Pulmonary artery endothelial cell (primary cell): ENCODE measurements at places on chromosomes 5 and 9. TPM values are rescaled to one million over a fixed set of nuclear protein-coding genes. Genes with fewer than 3 reads are reported as not detected.

- no peak for DNase-seq
Measured at GRCh38 chr5:145072889-145073288, 762.3 kb downstream of the PRELID2 start.

- DNase-seq = no peak
Measured at GRCh38 chr5:43837996-43838395, 235.0 kb downstream of the NNT start.

- DNase-seq = no peak
Measured at GRCh38 chr5:137617528-137618205, 118.2 kb downstream of the KLHL3 start.

DNA sequence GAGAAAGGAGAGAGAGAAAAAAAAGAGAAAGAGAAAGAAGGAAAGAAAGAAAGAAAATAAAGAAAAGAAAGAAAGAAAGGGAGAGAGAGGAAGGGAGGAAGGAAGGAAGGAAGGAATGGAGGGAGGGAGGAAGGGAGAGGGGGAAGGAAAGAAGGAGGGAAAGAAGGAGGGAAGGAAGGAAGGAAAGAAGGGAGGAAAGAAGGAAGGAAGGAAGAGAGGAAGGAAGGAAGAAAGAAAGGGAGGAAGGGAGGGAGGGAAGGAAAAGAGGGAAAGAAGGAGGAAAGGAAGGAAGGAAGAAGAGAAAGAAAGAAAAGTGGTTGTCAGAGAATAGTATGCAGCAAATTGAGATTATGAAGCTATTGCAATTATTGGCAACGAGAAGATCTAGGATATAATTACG is 49.9 kb upstream of the NIPBL start:
- DNase-seq = no peak

DNA sequence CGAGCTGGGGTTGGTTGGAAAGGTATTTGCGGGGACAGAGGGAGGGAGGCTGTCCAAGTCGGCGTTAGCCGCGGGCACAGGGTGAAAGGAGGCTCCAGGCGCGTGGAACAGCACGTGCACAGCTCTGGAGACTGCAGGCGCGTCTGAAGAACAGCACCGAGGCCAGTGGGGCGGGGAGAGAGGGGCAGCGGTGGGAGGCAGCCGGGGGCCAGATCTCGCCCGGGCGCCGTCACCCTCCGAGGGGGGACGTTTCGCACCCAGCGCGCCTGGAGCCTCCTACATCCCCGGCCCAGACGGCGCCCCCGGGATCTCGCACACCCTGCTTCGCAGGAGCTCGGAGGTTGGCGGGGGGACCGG is 79.6 kb downstream of the NTNG2 start:
- no peak for DNase-seq

GRCh38 chr9:14231196-14231990 is 82.5 kb downstream of the NFIB start:
- no peak for DNase-seq

DNA sequence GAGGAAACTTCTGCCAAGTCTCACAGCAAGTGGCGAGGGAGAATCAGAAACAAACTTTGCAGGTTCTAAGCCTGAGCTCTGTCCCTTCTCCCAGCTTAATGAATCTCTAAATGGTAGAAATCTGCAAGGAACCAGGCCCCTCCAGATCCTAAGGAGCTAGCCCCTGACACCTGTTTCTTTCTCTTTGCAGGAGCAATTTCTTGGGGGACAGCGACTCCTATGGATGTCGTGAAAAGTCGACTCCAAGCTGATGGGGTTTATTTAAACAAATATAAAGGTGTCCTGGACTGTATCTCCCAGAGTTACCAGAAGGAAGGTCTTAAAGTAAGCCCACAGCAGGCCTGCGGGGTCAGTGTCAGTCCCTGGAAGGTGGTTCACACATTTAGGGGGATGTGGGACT is 21.8 kb downstream of the IL9 start:
- no peak for DNase-seq

- DNase-seq = no peak
Measured at GRCh38 chr5:111627862-111628261, 115.5 kb upstream of the STARD4 start.

- DNase-seq = no peak
Measured at GRCh38 chr9:86586144-86586494, 231.9 kb upstream of the TUT7 start.

- DNase-seq = no peak
Measured at GRCh38 chr5:27158171-27158570, 119.8 kb upstream of the CDH9 start.

DNA sequence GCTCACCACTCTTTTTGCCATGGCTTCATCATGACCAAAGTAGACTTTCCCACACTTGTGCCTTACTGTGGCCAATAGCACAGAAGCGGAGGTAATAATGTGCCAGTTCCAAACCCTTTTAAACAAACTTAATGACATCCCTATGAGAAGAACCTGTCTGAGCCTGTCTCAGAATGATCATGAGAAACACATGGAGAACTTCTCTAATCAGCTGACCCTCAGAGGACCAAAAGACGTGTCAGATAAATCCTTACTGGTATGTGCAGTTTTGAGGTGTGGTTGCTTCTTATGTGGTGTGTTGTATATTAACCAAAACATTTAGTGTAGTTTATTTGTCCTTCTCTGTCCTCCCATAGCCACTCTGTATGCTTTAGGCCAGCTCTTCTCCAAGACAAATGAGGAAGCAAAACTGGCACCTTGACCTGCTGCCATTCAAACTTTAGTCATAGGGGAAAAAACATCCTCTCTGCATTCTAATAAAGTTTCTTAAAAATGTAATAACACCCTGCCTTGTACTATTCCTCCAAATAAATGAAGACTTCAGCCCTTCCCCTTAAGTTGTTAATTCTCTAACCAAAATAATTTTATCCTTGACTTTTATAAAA is 168.9 kb downstream of the MUSK start:
- no peak for DNase-seq

DNA sequence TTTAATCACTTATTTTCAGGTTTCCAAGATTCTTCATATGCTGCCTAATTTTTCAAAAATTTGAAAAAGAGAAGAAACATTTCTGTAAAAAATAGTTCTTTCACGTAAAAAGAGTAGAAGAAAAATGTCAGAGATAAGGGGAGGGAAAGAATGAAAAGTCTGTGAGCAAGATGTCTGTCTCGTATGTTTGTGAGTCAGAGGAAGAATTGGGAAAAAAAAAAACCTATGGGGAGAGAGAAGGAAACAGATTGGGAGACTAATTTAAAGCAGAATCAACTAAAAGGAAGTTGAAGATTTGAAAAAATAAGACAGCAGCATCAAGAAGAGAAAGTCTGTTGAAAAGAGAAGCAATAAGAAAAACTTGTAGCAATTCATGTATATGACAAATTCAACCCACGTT is 456.3 kb downstream of the HINT1 start:
- DNase-seq = no peak

- DNase-seq = no peak
Measured at GRCh38 chr5:61953913-61954312, 352.1 kb upstream of the KIF2A start.

DNA sequence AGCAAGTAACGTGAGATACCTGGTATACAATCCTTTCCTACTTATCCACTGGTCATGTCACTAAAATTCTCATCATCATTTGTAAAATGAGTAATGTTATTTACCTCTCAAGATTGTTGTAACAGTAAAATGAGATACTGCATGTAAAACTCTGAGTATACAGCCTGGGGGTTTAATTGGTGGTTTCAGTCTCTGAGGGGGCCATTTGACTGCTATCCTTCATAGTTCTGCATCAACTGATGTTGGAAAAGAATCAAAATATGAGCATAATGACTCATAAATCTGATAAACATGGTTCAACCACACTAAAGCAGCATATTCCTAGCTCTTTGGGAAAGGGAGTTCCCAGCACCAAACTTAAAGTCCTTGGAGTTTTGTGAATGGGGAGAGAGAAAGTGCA is 181.0 kb upstream of the GHR start:
- no peak for DNase-seq

DNA sequence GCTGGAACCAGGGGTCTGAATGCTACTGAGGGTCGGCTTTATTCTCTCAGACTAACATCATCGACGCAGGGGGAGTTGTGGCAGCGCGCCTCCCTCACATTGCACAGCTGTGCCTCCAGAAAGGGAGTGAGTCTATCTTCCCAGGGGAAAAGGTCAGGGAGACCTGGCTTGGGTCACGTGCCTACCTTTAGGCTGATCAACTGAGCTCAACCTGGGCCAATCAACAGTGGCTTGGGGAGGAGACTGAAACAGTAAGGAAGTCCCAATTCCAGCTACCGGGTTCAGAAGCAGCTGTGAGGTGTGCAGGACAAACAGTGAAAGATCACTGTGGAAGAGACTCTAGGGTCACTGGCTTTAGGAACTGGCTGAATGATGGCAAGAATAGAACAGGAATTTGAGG is 14.3 kb downstream of the SNX30 start:
- no peak for DNase-seq

GRCh38 chr9:132730054-132731033 is 60.1 kb downstream of the GTF3C4 start:
- DNase-seq = no peak

DNA sequence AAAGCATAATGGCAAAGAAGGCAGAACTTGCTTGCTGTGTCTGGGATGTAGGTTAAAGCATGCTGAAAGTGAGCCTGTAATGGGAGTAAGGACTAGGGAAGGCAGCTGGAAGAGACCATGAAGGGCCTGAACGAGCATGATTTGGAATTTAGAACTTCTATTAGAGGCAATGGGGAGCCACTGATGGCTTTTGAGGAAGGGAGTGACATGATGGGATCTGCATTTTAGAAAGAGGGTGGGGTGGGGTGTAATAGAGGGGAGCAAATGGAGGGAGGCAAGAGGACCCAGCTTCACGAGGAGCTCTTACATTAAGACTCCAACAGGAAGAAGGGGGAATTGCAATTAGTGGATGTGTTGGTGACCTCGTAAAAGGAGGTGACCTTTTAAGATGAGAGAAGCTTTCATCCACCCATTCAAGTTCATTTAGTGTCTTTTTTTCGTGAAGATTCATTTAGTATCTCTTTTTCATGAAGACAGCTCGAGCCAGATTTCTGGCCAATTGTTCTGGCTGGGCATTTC is 13.6 kb upstream of the GABRP start:
- no peak for DNase-seq

GRCh38 chr9:108474356-108474755 is 381.4 kb downstream of the ACTL7B start:
- no peak for DNase-seq

DNA sequence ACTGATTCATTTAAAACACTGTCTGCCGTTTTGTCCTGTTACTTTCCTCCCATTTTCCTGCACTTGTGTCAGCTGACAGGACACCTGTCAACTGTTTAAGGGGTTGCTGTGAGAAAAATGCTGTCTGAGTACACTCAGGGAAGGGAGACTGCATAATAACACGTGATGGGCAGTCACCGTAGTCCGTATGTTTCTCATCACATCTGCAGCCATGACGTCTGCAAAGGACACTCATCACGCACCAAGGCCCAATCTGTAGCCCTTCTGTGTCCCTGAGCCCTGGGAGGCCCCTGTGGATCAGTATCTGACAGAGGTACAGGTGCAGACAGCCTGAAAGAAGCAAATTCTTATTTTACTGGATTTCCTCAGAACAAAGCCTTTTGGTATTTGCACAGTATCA is 396.3 kb downstream of the YTHDC2 start:
- DNase-seq = no peak

IFNA4 gene
- total RNA-seq = not detected in 2 replicates

RNF183 gene
- total RNA-seq = not detected in 2 replicates

CA9 gene
- 0.40 TPM in 1 of 2 replicates, not detected in the other for total RNA-seq

ADGRV1 gene
- total RNA-seq = 0.04 and 0.20 TPM in 2 replicates

SPINK1 gene
- not detected in 2 replicates for total RNA-seq

KCNV2 gene
- total RNA-seq = not detected in 2 replicates

TCF7 gene
- total RNA-seq = 0.07 and 0.26 TPM in 2 replicates

NEURL1B gene
- total RNA-seq = 0.46 and 0.67 TPM in 2 replicates

IFNB1 gene
- total RNA-seq = not detected in 2 replicates
